ENCODE measurements at places on chromosomes 7 and 10.

DNA sequence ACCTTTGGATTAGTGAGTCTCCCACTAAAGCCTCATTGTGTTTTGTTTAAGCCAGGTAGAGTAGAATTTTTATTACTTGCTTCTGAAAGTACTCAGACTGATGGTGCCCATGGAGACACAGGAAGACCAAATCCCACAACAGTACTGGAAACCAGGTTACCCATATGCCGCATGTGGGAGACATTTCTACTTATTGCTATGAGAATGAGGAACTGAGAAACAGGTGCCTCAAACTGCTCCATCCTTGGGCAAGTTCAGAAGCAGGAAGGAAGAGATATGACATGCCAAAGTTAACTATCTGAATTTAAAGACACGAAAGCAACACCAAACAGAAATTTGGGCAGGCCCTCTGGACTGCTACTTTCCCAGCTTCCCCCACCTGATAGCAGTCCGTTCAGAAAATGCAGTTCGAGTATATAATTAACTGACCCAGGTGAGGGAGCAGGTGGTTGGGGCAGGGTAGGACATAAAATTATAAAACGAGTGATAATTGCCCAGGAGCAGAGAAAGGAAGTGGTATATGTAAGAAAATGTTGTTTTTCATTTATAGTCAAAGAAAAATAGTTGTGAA lies 382.3 kb upstream of the MTPN start:
- DNase-seq = no peak

DNA sequence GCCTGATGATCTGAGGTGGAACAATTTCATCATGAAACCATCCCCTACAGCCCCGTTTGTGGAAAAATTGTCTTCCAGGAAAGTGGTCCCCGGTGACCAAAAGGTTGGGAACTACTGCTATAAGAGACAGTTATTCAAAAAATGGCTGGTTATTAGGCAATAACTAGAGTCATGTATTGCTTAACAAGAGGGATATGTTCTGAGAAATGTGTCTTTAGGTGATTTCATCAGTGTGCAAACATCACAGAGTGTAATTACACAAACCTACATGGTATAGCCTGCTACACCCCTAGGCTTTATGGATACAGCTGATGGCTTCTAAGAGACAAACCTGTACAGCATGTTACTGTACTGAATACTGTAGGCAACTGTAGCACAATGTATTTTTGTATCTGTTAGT lies 71.3 kb upstream of the CSTF2T start:
- no peak for DNase-seq

DNA sequence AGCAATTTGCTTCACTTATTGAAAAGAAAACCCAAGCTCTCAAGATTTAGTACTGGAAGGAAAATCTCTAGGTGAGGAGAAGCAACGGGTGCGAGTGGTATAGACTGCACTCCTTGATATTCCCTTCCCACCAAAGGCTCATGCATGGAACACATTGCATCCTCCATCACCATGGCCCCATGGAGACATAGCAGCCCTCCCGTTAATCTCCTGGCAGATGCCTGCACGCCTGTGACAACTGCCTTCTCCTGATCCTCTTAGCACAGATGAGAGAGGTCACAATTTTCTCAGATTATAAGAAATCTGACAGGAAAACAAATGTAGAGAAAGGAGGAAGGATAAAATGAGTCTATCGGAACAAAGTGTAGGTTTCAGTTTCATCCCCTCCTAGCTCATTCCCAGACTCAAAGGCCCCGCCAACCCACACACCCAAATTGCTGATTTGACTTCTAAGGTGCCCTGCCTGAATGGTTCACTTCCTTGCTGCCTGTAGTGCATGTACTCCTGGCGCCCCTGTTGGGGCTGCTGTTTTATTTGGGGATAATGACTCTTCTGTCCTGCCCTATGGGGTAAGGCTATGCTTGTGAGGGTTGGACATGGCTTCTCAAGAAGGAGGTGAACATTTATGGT lies 50.0 kb downstream of the PLXNA4 start:
- DNase-seq = no peak

DNA sequence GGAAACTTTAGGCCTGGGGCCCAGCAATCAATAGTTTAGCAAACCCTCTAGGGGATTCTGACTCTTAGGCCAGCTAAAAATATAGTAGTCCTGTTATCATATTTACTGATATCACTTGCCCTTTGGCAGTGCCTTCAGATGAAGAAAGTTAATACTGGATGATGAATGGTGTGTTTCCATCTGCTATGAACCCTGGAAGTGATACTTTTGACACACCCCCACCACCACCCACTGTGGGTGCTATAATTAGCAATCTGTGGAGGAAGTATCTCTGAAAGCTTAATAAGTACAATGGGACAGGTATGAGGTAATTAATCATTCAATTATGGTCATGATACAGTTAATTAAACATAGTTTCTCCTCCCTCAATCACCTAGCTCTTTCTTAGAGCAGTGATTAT lies 90.4 kb upstream of the LRRTM3 start:
- DNase-seq = no peak

DNA sequence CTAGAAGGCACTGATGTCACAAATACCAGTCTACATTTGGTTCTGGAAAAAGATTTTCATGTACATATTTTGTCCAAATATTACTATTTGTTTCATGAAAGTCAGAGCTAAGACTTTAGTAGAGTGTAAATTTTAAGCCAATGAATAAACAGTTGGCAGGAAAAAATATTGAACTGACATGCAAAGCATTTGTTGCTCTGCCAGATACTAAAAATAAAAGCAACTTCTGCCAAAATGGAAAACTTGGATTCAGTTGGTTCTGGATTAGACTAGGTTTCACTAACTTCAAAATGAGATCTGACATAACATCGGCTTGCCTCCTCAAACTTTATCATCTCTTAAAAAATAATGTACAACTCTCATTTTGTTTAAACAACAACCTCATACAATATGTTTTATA lies 34.9 kb downstream of the FAM204A start:
- DNase-seq = no peak

- DNase-seq = no peak
Measured at GRCh38 chr7:150914196-150914595, 61.9 kb downstream of the AOC1 start.

DNA sequence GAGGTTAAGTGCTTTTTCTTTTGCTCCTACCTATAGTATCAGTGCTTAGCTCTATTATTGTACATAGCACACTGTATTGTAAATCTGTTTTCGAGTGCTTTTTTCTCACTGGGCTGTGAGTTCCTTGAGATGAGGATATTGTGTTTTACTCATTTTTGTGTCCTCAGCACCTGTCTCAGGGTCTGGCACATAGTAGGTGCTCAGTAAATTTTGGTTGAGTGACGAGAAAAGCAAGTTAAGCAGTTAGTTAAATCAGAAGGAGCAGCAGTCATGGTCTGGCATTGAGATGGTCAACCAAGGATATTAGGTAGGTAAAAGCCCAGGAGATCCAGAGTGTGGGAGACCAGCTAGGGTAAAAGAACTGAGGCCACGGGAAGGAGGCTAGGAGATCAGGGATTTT lies 51.2 kb downstream of the AP3M1 start:
- no peak for DNase-seq

- DNase-seq = no peak
Measured at GRCh38 chr10:101818872-101819633, 809 bp upstream of the OGA start.

GRCh38 chr7:240887-241421 lies 48.6 kb downstream of the FAM20C start:
- no peak for DNase-seq

- no peak for DNase-seq
Measured at GRCh38 chr10:42830237-42830636, 47.6 kb downstream of the BMS1 start.

GRCh38 chr10:113345826-113346624 lies 206.8 kb upstream of the HABP2 start:
- no peak for DNase-seq

GRCh38 chr7:36820527-36821170 lies 96.4 kb upstream of the AOAH start:
- DNase-seq = peak; percentile 56

DNA sequence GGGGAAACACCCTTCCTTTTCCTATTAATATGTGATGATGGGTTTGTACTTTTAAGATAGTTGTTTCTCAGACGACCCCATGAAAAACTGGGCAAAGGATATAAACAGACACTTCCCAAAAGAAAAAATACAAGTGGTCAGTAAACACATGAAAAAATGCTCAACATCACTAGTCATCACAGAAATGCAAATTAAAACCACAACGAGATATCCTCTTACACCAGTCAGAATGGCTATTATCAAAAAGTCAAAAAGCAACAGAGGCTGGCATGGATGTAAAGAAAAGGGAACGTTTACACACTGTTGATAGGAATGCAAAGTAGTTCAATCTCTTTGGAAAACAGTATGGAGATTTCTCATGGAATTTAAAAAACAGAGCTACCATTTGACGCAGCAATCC lies 111.4 kb upstream of the ZEB1 start:
- DNase-seq = peak; percentile 25

GRCh38 chr10:121732656-121733445 lies 134.6 kb upstream of the FGFR2 start:
- DNase-seq = no peak

- no peak for DNase-seq
Measured at GRCh38 chr10:52967806-52968795, 195.5 kb upstream of the MBL2 start.

- peak; percentile 46 for DNase-seq
Measured at GRCh38 chr10:73879296-73880173, 5.2 kb upstream of the CAMK2G start.

DNA sequence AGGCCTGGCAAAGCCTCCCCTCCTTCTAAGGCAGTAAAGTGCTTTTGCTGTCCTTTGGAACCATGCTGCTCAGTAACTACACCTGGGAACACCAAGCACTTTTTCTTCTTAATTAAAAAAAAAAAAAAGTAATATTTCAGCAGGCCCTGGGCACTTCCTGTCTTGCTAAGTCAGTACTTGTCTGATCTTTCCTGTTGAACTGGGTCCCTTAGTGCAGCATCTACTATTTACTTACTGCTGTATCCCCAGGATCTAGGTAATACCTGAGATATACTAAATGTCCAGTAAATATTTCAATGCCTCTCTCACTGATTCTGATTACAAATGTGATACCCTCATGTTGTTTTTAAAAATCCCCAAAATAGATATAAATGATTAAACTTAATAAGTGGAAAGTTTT lies 77.4 kb downstream of the PPP1R3C start:
- DNase-seq = no peak

- DNase-seq = no peak
Measured at GRCh38 chr7:53743697-53744402, 708.4 kb downstream of the POM121L12 start.

- no peak for DNase-seq
Measured at GRCh38 chr7:139051655-139052054, 15.8 kb upstream of the ZC3HAV1L start.

GRCh38 chr7:322111-322671 lies 32.2 kb downstream of the FOXL3 start:
- no peak for DNase-seq

DNA sequence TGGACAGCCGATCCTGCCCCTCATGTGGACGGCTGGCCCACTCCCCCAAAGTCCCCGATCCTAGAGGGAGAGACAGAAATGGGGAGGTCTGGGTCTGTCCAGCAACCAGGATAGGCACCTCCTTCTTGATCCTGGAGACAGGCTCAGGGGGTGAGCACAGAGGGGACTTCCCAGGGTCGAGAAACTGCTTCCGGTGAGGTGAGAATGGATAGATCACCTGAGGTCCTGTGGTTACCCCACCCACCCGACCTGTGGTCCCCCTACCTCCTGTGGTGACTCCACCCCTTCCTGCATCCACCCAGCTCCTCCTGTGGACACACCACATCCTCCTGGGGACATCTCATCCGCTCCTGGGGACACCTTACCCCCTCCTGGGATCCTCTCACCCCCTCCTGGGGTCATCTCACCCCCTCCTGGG lies 27.4 kb upstream of the RASGEF1A start:
- no peak for DNase-seq

- no peak for DNase-seq
Measured at GRCh38 chr10:88881922-88882645, 2.0 kb downstream of the STAMBPL1 start.

DNA sequence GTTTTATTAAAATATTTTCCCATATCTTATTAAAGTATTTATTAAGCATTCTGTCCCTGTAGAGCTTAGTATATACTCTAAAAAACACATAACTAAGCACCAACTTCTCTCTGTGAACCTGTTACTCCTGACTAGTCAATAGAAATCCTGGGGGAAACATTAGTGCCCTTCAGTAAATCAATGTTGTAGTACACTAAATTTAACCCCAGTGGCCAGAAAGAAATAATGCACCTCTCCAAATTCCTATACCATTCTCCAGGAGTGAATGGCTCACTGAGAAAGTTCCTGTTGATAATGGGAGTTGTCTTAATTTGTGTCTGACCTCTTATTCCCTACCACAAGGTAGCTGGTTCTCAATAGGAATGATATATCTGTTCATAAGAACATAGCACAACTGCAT lies 188.2 kb downstream of the SEMA3D start:
- DNase-seq = no peak

GRCh38 chr10:21496343-21497176 lies 28.9 kb downstream of the SKIDA1 start:
- no peak for DNase-seq

DNA sequence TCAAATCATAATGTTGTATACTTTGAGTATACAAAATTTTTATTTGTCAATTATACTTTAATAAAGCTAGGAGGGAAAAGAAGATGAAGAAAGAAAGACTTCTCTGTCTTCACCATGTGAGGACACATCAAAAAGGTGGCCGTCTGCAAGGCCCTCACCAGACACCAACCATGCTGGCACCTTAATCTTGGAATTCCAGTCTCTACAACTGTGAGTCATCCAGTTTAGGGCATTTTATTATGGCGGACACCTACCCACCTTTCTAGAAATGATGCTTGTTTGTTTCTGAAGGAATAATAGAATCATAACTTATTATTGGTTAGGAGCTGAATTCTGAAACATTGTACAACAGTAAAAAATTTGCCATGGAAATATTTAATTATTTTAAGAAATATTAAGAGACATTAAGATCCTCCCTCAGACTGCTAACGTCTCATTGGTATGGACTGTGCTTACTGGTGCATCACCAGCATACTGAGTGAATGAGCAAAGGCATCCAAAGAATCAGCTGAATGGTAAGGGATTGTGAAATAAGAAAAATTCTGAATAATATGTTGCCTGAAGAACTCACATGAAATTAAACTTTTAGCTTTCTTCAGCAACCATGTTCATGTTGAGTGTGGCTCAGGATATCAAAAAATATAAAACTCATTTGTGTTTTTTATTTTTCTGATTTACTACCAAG lies 536.6 kb downstream of the HTR7 start:
- peak; percentile 53 for DNase-seq

DNA sequence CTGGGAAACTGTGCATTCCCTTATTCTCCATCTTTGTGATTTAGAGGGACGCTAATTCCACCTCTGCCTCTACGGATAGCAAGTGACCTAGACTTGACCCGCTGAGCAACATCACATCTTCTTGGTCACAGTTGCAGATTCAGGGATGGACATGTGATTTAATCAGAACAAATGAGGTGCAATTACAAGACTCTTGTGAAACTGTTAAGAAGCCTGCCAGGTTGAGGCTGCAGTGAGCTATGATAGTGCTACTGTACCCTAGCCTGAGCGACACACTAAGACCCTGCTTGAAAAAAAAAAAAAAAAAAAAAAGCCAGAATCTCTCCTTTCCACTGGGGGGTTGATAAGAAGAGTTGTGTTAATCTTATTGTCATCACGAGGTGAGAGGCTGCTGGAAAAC lies 14.4 kb downstream of the MPLKIP start:
- DNase-seq = no peak

GRCh38 chr10:16789261-16789660 lies 28.0 kb downstream of the RSU1 start:
- DNase-seq = peak; percentile 12

Data from astrocyte (in vitro differentiated cells and primary cell).